ENCODE measurements at places on chromosomes 7 and 10.

DNA sequence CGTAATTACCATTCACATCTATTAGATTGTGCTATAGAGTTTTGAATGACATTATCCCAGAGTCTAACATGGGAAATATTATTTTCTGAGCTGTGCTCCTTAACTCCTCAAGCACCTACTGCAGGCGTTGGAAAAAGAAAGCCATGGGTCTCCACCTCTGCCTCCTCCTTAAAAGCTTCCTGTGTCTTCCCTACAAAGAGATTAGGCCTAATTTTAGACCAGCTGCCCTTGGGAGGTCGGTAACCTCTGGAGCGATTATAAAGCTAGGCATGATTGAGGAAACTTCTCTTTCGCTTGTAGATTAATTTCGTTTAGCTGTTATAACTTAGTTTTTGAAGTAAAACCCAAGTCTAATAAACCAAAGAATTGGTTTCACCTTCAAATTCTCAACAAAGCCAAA lies 75.2 kb downstream of the PLXDC2 start:
- DNase-seq, result no peak

- peak; percentile 50 for DNase-seq
Observed at GRCh38 chr10:5775685-5776084, 37.5 kb downstream of the GDI2 start.

DNA sequence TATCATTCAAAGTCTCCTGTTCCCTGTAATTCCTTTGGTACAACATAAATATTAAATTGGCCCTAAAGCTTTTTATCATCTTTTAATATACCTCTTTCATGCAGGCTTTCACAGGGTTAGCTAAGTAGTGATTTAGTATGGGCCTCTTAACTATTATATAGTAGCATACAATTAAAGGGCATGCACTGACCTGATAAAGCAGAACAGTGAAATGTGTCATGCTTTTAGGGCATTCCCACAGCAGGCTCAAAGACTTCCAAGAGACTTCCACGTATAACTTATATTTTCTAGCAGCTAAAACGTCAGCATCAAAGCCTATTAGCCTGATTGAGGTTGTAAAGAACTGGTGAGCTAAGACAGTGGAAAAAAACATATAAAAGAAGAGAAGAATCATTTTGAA lies 35.3 kb downstream of the SAMD8 start:
- no peak for DNase-seq

DNA sequence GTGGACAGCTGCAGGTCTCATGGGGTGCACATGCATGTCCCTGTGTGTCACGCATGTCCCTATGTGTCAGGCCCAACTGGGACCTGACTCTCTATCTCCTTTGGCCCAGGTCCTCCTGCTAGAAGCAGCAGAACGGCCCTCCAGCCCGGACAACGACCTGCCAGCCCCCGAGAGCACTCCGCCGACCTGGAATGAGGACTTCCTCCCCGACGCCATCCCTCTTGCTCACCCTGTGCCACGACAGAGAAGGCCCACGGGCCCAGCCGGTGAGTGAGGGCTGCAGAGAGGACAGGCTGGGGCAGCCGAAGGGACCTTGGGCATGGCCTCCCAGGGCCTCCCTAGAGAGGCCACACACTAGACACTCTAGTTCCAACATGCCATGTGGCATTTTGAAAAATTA lies 89.3 kb downstream of the MYL10 start:
- DNase-seq, result no peak

GRCh38 chr10:101014966-101015581 lies 15.5 kb downstream of the LZTS2 start:
- no peak for DNase-seq

- DNase-seq, result no peak
Observed at GRCh38 chr7:112223310-112223709, 16.8 kb downstream of the ZNF277 start.

DNA sequence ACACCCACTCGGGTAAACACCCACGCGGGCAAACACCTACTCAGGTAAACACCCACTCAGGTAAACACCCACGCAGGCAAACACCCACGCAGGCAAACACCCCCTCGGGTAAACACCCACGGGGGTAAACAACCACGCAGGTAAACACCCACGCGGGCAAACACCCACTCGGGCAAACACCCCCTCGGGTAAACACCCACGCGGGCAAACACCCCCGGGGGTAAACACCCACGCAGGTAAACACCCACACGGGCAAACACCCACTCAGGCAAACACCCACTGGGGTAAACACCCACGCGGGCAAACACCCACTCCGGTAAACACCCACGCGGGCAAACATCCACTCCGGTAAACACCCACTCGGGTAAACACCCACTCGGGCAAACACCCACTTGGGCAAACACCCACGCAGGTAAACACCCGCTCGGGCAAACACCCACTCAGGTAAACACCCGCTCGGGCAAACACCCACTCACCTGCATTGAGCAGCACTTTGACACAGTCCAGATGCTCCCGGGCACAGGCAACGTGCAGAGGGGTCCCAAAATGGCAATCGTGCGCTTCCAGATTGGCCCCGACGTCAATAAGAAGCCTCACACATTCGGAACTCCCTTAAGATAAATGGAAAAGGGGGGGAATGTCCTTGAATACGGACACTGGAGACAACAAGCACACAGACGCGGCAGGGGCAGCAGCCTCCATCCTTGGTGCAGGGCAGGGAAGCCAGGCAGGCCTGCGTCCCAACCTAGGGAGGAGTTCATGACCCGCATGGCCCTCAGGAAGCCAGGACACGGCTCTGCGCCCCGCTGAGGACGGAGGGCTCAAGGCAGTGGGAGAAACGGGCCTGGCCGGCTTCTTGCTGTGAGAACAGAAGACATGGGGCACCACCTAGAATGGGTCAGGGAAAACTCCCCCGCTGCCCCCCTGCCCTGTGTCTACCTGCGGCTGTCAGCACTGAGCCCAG lies 17.6 kb downstream of the ASB13 start:
- no peak for DNase-seq

- DNase-seq, result no peak
Observed at GRCh38 chr10:11082526-11082925, 64.9 kb downstream of the CELF2 start.

DNA sequence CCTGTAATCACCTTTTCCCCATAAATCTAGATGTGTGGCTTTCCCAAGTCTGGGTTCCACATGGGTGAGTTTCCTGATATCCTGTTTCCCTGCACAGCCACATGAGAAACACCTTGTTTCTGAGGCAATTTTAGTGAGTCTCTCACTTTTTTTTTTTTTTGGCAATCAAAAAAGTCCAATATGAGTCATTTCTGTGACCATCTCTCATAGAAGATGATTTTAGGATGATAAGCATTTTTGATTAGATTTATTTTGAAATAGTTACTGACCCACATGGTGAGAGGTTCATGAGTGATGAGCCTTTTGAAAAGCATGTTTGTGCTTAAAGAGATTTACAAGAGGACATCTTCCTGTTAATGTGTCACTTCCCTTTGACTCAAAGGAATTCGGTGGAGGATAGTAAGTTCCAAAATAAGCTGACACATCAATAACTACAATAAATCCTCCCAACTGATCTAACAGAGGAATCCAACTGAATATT lies 464.0 kb downstream of the INHBA start:
- DNase-seq, result no peak

- no peak for DNase-seq
Observed at GRCh38 chr10:113895018-113895417, 40.6 kb downstream of the NHLRC2 start.

DNA sequence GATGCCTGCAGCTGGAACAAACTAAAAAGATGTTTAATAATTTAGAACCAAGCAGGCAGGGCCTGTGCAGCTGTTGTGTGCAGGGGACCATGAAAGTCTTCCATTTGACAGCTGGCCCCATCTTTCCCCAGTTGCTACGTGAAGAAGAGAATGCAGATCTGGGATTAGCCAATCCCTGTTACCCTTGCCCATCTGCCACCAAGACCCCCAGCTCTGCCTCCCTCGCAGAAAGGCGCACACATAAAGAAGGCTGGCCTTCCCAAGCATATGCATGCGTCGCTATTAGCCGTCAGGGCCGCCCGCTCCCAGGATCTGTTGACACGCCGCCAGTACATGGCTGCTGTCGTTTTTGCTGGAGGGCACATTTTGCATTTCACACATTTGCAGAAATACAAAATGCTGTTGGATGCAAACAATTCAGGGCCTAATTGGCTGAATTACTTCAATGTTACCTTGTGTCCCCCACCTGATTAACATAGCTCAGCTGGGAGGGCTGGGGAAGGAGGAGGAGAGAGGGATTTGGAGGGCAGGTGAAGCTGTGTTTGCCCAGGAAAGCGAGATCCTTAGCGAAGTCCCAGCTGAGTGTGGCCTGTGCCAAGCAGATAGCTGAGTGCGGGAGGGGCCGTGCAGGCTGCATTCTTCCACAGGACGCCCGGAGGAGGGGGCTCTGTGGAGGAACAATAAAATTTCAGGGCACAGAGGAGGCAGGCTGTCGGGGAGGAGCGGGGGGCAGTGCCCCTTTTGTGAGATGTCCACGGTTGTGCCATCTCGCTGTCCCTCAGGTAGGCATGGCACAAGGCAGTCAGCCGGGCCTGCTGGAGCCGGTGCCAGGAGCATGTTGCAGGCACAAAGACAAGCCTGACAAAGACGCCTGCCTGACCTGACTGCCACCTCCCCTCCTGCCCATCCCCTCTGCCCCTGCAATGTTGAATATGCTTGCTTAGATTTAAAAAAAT lies 443.0 kb upstream of the MKI67 start:
- no peak for DNase-seq

GRCh38 chr7:2722591-2722990 lies 34.6 kb downstream of the AMZ1 start:
- DNase-seq, result no peak

DNA sequence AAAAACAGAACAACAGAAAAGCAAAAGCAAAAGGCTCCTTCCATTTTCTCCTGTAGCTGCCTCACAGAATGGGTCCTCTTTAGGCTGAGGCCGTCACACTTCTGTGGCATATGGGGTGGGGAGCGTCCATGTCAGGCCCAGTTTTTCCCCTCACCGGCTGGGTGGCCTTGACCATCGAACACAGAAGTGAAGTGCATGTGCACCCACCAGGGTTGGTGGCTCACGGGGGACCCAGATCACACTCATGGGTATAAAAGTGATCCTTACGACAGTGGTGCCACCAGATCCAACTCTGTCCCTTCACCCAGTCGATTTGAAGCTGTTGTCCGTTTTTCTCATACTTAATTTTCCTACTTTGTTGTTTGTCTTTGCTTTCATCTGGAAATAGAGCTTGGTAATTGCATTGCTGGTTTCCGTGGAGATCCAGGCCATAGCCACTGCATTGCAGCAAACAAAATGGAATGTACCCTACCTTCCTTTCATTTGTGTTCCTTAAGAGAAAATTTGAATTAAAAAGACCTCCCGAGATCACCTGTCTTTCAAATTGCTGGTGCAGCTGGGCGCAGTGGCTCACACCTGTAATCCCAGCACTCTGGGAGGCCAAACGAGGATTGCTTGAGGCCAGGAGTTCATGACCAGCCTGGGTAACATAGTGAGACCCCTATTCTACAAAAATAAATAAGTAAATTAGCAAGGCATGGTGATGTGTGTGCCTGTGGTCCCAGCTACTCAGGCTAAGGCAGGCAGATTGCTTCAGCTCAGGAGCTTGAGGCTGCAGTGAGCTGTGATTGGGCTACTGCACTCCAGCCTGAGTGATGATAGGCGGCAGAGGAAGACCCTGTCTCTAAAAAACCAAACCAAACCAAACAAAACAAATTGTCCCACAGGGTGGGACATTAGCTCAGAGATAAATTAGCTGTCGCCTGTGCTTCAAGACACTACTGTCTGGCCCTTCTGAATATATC lies 10.7 kb upstream of the GJD4 start:
- no peak for DNase-seq

- DNase-seq, result no peak
Observed at GRCh38 chr7:132076301-132077035, 499.8 kb downstream of the PLXNA4 start.

DNA sequence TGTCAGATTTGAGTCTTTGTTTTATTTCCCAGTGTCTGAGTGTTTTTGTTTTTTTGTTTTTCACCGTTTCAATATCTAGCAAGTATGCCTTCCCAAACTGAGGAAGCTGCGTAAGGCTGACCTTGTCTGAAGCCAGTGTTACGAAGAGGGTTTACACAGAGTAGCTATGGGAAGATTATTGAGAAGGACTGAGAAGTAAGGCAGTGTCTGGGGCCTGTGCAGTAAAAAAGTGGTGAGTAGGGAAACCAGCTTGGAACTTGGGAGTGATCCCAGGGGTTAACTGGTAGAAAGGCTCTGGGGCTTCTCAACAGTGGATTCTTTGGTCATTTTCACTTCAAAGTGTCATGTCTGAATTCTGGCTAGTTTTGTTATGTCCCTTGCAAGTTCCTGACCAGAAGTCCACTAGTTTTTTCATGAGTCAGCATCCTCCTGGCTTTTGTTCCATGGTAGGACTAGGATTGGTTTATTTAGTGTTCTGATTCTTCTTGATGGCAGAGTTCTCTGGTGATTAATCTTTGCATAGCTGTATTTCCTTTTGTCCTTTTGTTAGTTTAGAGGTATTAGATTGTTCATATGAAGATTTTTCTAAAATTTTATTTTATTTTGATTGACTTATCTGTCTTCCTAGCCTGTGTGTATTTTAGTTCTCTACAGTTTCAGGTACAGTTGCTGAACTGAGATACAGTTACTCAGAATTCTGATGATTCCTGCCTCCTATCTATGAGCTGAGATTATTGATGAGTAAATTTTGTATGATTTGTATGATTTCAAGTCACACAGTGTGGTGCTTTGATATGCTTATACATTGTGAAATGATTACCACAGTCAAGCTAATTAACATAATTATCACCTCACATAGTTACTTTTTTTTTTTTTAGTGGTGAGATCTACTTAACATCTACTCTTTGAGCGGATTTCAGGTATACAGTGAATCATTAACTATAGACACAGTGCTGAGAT lies 19.0 kb downstream of the GARS1 start:
- DNase-seq, result no peak

DNA sequence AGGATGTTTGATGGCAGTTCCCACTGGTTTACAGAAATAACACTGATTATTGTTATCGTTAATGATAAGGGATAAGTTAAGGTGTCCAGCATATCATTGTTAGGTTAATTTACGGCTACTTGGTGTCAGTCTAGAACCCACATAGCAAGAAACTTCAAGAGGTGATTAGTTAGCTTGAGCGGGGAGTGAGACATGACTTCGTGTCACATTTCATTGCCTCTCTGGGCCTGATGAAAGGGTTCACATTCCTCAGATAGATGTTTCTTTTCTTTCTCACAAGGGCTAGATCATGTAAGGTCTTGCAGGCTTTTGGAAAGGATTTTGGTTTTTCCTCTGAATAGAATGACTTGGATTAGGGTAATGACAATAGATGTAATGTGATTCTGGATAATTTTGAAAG lies 26.7 kb downstream of the WAC start:
- DNase-seq, result no peak

- no peak for DNase-seq
Observed at GRCh38 chr7:117023325-117023854, 70.1 kb downstream of the ST7 start.

All from stimulated activated CD4-positive, alpha-beta T cell treated with anti-CD3 and anti-CD28 coated beads, Interleukin-1b, Interleukin-23, amount 100 ng/mL, for 24 hours (primary cell).